ENCODE measurements at places on chromosomes 1 and 21.

- DNase-seq: no peak
Observed at GRCh38 chr1:229940684-229941083, 126.4 kb upstream of the GALNT2 start.

DNA sequence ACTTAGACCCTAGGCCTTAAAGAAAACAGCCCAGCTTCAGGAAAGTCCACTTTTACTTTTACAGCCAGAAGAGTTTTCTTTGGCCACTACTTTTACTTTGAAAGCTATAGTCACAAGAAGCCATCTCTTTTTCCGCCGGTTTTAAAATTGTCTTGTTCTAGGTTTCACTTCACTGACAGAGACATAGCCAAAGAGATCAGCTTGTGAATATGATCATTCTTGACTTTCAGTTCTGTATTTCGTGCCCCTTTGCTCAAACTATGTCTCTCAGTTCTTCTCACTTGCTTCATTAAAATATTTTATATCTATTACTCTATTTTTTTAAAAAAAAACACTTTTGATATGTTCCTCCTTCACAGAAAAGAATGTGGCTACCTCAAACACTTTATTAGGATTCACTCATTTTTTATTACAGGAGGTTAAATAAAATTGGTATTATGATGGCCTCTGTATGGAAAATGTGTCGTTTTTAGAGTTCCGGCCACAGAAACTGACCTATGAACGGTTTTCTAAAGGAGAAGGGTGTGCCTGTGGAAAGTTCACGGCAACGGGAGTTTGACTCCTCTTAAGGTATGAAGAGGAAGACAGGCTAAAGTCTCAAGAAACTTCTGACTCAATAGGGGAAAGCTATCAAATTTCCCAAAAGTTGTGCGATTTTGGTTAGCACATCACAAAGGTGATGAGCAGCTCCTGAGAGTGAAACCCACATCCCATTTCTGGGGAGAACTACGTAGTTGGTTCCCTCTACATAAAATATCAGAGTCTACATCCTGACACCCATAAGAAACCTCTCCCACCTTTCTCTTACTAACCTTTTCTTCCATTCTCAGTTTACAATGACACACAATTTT, 1.2 kb downstream of the MCOLN2 start:
- no peak for DNase-seq

DNA sequence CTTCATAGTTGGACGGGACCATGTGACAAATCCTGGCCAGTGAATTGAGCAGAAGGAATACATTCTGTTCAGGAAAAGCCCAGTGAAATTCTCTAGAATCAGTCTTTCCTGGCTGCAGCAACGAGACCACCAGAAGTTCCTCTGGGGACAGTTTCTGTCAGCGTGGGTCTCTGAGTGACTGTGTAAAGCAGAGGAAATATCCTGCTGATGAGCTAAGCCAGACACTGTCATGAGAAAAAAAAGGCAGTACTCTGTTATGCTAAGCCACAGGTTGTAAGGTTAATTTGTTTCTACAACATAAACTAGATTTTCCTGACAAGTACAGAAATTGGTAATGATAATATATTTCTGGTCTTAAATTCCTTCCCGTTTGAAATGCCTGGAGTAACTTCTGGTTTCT, 664.4 kb downstream of the LMO4 start:
- DNase-seq: no peak

- no peak for DNase-seq
Observed at GRCh38 chr1:212624976-212625501, 16.5 kb downstream of the ATF3 start.

DNA sequence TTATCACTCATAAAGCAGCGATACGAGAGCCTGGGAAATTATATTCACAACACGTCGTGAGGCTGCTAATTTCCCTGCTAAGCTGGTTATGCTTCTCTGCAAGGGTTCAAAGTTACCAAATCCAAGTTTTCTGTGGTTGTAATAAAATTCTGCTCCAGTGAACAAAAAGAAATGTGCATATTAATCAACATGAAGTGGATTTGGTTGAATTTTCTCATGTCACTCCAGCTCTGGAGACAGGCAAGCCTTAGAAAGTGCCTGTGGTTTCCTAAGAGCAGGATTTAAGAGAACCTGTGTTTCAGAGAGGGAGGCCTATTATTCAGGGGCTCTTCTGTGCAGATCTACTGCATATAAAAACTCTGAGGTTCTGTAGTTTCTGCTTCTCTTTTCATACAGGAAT, 87.5 kb downstream of the WLS start:
- DNase-seq: no peak

DNA sequence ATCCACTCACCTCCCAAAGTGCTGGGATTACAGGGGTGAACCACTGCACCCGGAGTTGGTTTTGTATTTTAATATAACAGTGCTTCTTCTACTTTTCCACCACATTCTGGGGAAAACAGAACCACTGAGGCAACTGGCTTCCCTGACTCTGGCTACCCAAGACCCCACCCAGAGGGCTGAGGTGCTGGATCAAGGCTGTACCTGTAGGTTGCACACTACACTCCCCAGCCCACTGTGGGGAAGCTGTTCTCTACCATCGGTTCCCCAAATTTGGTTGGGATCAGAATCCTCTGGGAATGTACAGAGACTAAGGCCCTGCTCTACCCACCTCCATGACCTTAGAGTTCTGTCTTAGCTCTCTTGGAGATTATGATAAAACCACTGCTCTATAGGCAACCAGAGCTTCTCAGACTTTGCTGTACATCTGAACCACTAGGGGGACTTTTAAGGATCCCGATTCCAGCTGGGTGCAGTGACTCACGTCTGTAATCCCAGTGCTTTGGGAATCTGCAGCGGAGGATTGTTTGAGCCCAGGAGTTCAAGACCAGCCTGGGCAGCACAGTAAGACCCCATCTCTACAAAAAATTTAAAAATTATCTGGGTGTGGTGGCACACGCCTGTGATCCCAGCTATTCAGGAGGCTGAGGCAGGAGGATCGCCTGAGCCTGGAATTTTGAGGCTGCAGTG, 51.6 kb downstream of the GNG4 start:
- DNase-seq: no peak

Measured in colonic mucosa (tissue), 4 donors.